NCI-H446 treated with DMSO at 0.1 percent for 48 hours (cell line): ENCODE measurements at places on chromosomes 2 and 18.

DNA sequence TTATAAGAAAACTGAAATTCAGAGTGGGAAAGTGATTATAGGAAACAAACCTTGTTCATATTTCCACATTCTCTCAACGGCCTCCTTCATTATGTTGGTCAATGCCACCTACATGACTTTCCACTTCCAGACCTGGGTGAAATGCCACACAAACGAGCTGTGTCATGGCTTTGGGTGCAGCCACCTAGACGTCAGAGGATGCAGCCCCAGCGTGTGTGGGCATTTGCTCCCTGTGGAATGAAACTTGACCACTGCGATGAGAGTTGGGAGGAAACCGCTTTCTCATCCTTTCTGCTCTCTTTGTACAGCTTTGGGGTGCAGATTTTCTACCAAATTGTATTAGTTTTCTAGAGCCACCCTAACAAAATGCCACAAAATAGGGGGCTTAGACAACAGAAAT, 291.0 kb downstream of the CYRIA start:
- DNase-seq = no peak

DNA sequence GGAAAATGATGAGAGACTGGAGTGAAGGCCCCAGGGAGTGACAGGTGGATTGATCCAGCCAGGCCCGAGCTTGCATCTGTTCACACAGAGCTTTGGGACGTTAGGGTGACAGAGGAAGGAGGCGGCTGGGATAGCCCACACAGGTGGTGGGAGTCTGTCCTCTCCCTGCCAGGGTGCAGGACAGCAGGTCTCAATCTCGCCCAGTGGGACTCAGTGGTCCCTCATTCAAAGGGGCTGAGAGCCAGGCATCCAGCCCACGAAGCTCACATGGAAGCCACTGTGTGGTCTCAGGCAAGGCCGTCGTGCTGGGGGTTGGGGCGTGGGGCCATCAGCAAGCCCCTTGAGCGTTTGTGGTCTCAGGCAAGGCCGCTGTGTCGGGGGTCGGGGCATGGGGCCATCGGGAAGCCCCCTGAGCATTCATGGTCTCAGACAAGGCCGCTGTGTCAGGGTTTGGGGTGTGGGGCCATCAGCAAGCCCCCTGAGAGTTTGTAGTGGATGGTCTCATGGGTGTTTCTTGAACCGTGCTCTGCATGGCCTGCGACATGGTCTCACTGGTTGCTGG, 8.3 kb downstream of the KCNG2 start:
- no peak for DNase-seq

GRCh38 chr2:11159574-11160170, 4.4 kb downstream of the SLC66A3 start:
- DNase-seq = no peak

DNA sequence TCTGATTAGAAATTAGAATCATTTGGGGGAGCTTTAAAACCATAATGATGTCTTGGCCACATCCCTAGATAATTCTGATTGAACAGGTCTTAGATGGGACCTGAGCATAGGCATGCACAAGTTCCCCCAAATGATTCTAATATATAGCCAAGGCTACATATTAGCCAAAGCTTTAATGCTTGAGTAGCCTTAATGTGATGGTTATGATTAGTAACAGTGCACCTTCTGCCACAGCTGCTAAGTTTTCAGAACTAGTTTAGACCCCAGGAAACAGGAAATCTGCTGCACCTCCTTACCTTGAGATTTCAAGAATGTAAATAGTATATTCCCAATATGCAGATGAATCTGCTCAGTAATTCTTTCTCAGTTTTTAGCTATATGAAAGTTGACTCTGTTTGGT, 119.8 kb downstream of the PTPN4 start:
- DNase-seq = no peak

GRCh38 chr2:186273953-186274352, 212.1 kb upstream of the ZC3H15 start:
- DNase-seq = no peak

DNA sequence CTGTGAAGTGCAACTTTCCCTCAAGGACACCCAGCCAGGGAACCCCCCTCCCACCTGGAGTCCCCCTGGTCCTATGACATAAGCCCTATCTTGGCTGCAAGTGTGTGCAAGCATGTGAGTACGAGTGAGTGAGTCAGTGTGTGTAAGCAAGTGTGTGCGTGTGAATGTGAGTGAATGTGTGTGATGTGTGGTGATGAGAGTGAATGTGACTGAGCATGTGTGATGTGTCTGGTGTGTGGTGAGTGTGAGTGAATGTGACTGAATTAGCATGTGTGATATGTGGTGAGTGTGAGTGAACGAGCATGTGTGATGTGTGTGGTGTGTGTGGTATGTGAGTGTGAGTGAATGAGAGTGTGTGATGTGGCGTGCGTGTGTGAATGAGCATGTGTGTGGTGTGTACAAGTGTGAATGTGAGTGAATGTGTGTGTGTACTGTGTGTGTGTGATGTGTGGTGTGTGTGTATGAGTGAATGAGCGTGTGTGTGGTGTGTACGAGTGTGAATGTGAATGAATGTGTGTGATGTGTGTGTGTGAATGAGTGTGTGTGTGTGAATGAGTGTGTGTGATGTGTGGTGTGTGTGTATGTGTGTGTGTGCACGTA, 68.8 kb upstream of the SMAD7 start:
- DNase-seq = no peak

DNA sequence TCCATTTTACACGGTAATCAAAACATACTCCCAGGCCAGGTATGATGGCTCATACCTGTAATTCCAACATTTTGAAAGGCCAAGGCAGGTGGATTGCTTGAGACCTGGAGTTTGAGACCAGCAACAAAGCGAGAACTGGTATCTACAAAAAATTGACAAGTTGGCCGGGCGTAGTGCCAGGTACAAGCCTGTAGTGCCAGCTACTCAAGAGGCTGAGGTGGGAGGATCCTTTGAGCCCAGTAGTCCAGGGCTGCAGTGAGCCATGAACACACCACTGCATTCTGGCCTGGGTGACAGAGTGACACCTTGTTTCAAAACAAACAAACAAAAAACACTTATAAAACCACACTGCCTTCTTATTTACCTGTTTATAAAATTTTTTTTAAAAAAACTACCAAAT, 80.8 kb downstream of the GAREM1 start:
- DNase-seq = peak; percentile 20

DNA sequence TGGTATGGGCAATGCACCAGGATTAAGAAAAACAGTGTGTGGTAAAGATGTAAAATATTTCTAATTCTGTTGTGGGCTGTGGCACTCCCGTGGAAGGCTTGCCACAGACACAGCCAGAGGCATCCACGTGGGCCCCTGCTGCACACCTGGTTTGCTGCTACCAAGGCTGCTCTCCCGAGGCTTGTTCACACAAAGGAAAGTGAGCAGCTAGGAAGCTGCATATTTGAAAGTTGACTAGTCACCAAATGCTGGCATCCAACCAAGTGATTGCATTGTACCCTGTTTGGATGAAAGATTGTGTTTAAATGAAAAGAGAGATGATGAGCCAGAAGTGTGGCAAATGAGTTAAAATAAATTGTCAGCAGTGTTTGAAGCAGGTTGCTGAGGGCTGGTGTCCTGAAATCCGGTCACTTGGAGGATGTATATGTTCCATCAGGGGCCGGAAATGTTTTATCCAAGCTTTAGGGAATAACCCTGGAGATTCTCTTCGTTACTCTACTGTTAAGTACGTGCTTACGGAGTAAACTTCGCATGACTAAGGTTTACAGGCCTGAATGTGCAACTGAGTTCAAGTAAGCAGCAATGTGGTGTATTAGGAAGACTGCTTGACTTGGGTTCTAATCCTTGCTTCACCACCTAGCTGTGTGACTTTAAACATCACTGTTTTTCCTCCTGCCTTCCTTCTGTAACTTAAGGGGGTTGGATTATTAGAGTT, 86.1 kb downstream of the MSH2 start:
- no peak for DNase-seq

DNA sequence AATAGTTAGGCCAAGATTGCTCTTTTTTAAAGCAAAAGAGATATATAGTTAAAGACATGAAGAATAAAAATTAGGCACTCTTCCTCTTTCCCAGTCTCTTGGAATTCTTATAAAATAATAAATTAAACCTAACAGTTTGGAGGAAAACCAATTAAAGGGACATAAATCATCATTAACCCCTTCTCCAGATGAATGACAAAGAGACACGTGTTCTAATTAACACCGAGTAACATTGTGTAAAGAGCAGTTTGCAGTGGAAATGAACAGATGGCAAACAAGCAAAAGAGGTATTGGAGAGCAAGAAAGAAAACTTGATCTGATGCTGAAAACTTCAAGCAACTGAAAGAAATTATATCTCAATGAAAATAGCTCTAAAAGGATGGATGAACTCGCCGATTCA, 48.4 kb downstream of the BCL2 start:
- DNase-seq = peak; percentile 28

- no peak for DNase-seq
Measured at GRCh38 chr18:48839819-48840490, 110.8 kb downstream of the SMAD7 start.

DNA sequence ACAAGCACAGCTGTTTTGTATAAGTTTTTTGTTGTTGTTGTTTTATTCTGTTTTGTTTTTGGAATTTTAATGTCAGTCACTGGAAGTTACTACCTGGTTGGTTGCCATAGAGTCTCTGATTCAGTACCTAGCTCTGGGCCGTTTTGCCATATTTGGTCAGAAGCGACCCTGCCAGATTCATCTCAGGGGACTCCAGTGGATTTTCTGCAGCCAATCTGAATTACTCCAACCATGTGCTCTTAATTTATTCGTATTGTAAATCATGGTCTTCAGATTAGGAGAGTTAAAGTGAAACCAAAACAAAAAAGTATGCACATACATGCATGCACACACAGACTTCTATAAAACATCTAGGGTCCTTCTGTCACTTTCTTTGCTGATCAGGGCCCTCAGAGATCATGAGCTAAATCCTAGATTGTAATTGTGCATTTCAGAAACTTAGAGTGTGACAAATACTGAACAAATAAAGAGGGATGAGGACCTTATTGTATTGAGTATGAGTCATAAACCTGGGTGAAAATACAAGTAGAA, 317.4 kb upstream of the UBE2E3 start:
- peak; percentile 43 for DNase-seq

GRCh38 chr18:79529991-79530390, 134.3 kb downstream of the NFATC1 start:
- no peak for DNase-seq

DNA sequence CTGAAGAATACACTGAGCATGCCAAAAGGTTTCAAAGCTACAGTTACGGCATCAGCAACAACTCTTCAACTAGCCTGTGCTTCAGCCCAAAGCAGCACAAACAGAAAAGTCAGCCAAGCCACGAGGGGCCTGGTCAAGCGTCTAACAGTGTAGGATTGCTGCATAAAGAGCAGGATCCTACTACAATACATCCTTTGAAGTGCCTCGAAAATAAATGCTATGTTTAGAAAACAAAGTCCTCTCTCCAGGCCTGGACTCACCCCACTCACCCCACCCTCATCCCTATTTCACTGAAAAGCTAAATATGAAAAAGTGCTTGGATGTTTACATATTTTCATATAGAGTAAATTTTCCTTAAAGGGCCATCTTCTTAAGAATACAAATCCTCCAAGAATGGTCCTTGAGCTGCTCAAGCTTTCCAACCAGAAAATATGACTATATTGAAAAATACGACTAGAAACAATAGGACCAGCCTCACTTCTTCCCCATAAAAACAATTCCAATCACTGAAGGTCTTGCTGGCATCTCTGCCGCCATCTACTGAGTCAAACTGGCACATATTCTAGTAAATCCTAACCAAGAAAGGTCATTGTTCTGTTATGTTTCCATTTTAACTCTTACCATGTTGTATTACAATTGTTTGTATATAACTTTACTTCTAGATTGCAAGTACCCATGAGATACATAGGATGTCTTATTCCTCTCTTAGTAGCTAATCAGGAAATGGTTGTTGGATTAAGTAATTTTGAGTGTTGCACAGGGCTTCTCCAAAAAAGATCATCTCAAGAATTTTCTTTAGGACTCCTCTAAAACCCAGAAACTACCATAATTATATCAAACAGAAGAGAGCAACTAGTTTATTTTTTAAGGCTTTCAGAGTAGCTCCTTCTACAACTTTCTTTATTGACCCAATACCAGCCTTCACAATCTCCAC, 63.6 kb downstream of the CLHC1 start:
- peak; percentile 60 for DNase-seq

DNA sequence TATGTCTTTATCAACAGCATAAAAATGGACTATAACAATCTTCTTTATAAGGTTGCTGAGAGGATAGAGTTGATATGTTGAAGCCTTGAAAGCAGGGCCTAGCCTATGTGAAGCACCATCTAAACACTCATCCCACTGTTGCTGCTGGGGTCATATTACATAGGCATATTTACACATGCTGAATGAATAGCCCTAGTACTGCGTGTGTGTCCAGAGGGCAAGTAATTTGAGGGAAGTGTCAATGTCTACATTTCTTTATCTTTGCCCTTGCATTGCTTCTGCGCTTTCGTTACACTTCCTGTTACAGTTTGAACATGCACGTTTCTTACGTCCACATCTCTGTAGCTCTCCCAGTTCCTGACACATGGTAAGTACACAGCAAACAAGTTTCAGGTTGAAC, 280.3 kb upstream of the ATP5MC3 start:
- no peak for DNase-seq

DNA sequence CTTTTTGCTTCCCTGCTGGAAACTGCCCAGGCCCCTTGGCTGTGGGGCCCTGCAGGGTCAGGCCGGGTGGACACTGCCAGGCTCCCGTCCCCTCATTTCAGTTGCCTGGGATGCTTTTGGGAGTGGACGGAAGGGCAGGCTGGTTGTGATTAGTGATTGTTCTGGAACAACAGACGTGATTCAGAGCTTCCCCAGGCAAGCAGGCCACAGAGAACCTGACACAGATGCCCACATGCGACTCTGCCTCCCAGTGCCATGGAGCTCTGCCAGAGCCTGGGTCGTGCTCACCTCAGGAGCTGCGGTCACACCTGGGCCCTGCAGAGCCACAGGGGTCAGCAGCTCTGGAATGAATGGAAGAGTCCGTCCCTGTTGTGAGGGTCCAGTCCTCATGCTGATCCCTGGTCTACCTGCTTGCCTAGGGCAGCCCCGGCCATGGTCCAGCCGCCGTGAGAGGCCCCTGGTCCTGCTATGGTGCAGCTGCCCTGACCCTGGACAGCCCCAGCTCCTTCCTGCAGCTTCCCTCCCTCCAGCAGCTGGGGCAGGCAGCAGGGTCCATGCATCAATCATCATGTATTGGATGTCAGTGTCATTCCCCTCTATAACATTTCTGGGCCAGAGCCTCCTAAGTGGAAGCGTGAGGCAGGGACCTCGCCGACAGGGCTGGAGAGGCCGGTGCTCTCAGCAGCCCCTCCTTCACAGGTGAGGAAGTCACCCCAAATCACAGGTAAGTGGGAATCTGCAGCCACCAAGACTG, 518.6 kb upstream of the MYT1L start:
- DNase-seq = no peak

- DNase-seq = no peak
Measured at GRCh38 chr2:144085016-144085415, 434.9 kb downstream of the ZEB2 start.

- no peak for DNase-seq
Measured at GRCh38 chr2:106160786-106161261, 33.3 kb downstream of the UXS1 start.

GRCh38 chr2:240405133-240405532, 30.3 kb upstream of the GPC1 start:
- no peak for DNase-seq
